ENCODE measurements at places on chromosomes 2 and 18.

DNA sequence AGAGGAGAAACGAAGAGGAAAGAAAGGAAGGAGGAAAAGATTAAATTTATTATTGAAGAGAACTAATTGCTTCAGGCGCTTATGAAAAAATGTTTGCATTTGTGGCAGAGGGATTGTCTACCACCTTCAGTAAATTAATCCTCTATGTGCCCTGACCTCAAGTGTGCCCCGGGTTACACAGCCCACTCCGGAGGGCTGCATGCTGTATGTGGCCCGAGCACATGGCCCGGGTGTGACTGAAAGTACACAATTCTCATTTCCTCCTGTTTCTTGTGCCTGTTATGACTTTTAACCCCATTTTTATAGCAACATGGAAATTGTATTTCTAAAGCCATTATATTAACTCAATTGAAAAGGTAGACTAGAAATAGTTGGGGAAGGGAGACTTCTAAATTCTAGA, 38.8 kb downstream of the ZEB2 start:
- no peak for DNase-seq

- no peak for DNase-seq
Measured at GRCh38 chr2:207142461-207142860, 23.3 kb downstream of the KLF7 start.

GRCh38 chr2:121084130-121084680, 200.8 kb downstream of the TFCP2L1 start:
- no peak for DNase-seq

DNA sequence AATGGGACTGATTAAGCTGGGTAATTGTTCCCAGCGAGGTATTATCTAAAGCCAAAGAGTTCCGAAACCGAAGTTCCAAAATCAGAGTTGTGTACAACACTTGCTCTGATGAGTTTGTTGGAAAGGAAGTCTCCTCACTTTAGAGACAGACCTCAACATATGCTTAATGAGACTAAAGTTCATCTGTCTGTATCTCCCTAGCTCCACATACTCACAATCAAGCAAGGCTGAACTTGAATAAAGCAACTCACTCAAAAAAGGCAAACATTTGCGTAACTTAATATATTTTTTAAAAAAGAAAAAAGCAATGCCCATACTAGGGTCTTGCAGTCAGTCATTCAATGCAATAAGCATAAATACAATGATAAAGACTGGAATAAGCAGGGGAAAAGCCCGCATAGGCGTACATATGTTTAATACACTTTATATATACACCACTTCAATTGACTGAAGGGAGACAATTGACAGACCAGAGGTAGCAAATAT, 60.0 kb downstream of the IRS1 start:
- no peak for DNase-seq

GRCh38 chr2:99659874-99660273, 170.1 kb upstream of the REV1 start:
- no peak for DNase-seq

GRCh38 chr2:28160986-28161425, 231.7 kb upstream of the FOSL2 start:
- DNase-seq: no peak
